Aorta (tissue), 5 donors: ENCODE measurements at places on chromosomes 1 and 21. TPM values are rescaled to one million over a fixed set of nuclear protein-coding genes. Genes with fewer than 3 reads are reported as not detected.
A peak's percentile ranks its signal among the peaks of the same experiment; 100 is the strongest.

Gene FMO1
- total RNA-seq = 7.3 TPM

DNA sequence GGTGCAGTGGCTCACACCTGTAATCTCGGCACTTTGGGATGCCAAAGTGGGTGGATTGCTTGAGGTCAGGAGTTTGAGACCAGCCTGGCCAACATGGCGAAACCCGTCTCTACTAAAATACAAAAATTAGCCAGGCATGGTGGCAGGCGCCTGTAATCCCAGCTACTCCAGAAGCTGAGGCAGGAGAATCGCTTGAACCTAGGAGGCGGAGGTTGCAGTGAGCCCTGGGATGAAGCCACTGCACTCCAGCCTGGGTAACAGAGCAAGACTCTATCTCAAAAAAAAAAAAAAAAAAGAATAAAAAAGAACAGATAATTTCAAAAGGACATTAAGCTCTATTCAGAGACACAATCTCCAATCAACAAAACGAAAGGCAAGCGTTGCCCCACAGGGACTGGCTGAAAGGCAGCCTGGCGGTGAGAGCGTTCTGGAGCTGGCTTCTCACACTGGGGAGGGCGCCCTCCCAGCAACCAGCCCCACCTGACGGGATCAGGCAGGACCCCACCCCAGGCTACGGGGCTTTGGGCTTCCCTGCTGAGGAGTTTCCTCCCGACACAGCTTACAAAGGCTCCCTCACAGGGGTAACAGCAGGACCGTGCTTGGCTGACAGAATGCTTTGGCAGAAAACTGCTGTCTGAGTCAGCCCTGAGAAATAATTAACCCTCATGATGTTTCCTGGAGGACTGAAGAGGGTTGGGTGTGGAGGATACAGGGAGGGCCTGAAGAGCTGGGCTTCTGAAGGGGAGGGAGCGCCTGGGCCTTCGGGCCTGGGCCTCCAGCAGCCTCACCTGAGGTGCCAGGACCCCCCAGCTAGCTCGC is 31.1 kb upstream of the SRP9 start:
- no peaks in the 10 kb centered on the region for H3K4me1 ChIP-seq
- H3K4me3 ChIP-seq = peak overlapping the region; percentile 23
- DNase-seq = peak; percentile 75
- no peaks in the 10 kb centered on the region for H3K36me3 ChIP-seq
- peak overlapping the region; percentile 80 for H3K27ac ChIP-seq

- no peaks in the 10 kb centered on the region for H3K36me3 ChIP-seq
- no peaks in the 10 kb centered on the region for H3K4me1 ChIP-seq
- DNase-seq = no peak
- H3K4me3 ChIP-seq = no peak overlapping the region
- no peak overlapping the region for H3K27ac ChIP-seq
- H3K27me3 ChIP-seq = no peaks in the 10 kb centered on the region
Measured at GRCh38 chr1:200900877-200901276, 6.2 kb downstream of the INAVA start.

Gene MLLT11
- total RNA-seq = 2.5 TPM

GRCh38 chr21:27094184-27094948 is 127.5 kb upstream of the ADAMTS5 start:
- no peaks in the 10 kb centered on the region for H3K4me1 ChIP-seq
- DNase-seq = no peak
- H3K36me3 ChIP-seq = no peaks in the 10 kb centered on the region

- H3K27me3 ChIP-seq = no peaks in the 10 kb centered on the region
- H3K4me3 ChIP-seq = no peak overlapping the region
- H3K4me1 ChIP-seq = peaks cover 13% of the 10 kb centered on the region
- no peak for DNase-seq
Measured at GRCh38 chr1:61139775-61140549, 57.6 kb downstream of the NFIA start.

- H3K36me3 ChIP-seq = no peaks in the 10 kb centered on the region
- DNase-seq = peak; percentile 20
- no peak overlapping the region for H3K27ac ChIP-seq
Measured at GRCh38 chr1:4150262-4150661, 250.2 kb upstream of the C1orf174 start.

DNA sequence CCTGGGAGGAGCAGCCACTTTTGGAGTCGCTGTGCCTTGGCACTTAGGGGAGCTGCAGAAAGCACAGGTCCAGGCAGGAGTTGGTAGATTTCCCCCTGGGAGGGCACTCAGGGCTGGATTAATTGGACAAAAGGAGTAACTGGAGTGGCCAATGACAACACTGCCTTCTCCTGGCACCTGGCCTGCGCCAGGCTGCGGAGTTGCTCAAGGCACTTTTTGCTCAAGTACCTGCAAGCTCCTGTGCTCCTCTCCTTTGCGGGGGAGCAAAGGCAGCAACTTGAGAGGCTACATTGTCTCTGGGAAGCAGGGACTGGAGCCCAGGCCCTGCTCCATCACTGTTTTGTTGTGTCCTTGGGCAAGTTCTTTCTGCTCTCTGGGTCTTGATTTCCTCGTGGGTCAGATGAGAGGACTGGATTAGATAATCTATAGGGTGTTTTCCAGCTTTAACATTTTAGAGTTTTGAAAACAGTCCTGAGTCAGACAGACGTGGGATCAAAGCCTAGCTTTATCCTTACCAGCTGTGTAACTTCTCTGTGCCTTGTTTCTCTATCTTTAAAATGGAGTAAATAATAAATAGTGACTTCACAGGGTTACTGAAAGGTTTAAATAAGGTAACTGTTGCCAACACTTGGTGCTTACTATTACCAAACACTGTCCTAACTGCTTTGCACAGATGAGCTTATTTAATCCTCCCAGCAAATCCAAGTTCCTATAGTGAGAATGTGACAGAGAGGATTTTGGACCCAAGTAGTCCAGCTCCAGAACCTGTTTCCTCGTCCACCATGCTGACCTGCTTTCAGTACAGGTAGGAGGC is 18.0 kb upstream of the GRHL3 start:
- no peak overlapping the region for H3K4me3 ChIP-seq
- no peak overlapping the region for H3K27ac ChIP-seq
- H3K27me3 ChIP-seq = no peaks in the 10 kb centered on the region
- H3K36me3 ChIP-seq = no peaks in the 10 kb centered on the region
- no peak for DNase-seq

- H3K4me1 ChIP-seq = no peaks in the 10 kb centered on the region
- H3K27me3 ChIP-seq = no peaks in the 10 kb centered on the region
Measured at GRCh38 chr1:89635825-89636815, 3.2 kb downstream of the LRRC8C start.

DNA sequence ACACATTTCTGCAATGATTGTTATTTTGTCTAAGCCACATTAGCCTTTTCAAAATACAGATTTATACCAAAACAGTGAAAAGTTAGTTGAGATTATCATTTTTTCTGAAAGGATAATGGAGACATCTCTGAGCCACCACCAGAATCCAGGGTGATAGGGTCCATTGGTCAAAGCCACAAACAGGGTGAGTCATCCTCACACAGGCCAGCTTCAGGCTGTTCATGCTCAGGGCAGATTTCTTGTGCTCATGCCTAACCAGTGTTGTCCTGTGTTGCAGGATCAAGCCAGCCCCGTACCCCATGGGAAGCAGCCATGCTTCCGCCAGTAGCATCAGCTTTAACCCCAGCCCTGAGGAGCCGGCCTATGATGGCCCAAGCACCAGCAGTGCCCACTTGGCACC is 13.4 kb downstream of the ELOA start:
- H3K4me1 ChIP-seq = no peaks in the 10 kb centered on the region
- DNase-seq = no peak
- H3K36me3 ChIP-seq = peaks cover 20% of the 10 kb centered on the region
- H3K27me3 ChIP-seq = no peaks in the 10 kb centered on the region
- no peak overlapping the region for H3K27ac ChIP-seq

DNA sequence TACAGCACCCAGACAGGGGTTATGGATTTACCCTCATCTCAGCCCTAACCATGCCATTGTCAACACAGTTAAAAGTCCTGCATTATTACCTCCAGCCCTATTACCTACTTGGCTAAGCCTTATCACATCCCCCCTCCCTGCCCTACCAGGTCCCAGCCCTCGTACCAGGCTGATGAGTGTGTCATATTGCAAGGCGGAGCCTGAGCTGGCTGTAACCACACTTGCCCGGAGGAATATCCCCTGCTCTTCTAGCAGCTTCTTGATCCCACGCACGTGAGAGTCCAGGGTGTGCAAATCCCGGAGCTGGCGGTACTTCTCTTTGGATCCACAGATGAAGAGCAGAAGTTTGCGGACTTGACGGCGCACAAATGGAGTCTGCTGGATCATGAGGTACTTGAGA is 87.4 kb downstream of the UBR4 start:
- H3K27me3 ChIP-seq = no peaks in the 10 kb centered on the region
- H3K4me3 ChIP-seq = no peak overlapping the region
- no peaks in the 10 kb centered on the region for H3K4me1 ChIP-seq
- DNase-seq = no peak

DNA sequence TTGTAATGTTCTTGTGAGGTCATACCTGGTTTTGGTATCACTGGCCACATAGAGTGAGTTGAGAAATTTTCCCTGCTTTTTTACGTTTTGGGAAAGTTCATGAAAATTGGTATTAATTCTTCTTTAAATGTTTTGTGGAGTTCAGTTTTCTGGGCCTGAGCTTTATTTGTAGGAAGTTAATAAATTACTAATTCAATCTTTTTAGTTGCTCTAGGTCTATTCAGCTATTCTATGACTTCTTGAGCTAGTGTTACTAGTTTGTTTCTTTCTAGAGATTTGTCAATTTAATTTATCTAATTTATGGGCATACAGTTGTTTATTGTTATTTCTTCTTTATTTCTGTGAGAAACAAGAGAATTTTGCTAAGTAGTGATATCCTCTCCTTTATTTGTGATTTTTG is 37.4 kb downstream of the HOOK1 start:
- H3K4me3 ChIP-seq = no peak overlapping the region
- no peak overlapping the region for H3K27ac ChIP-seq
- no peaks in the 10 kb centered on the region for H3K27me3 ChIP-seq

DNA sequence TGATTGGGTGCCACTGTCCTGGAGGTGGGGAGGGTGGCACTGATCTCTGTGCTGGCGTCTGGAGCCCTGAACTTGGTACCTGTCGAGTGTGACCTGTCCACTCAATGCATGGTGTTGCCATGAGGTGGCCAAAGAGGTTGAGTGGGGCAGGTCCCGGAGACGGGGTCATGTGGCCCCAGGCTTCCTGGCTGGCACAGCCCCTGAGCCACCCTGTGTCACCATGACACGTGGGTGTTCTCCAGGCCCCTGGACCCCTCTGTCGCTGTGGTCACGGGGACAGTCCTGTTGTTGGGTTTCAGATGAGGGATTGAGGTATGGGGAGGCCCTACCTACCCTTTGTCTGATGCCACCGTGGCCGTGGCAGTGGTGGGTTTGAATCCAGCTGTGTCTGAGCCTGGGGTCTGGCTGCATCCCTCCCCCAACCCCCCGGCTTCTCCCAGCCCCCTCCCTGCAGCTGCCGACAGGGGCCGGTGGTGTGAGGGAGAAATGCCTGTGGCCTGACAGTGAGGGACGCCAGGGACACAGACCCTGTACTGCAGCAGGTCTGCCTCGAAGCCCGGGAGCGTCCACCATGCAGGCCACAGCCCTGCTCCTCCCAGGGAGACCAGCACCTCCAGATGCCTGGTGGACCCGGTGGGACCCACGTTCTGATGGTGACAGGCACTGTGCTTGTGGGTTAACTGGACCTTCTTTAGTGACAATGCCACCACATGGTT is 12.0 kb downstream of the TRPM2 start:
- no peak overlapping the region for H3K4me3 ChIP-seq
- no peaks in the 10 kb centered on the region for H3K27me3 ChIP-seq
- no peak overlapping the region for H3K27ac ChIP-seq
- H3K36me3 ChIP-seq = no peaks in the 10 kb centered on the region
- DNase-seq = peak; percentile 33
- no peaks in the 10 kb centered on the region for H3K4me1 ChIP-seq

DNA sequence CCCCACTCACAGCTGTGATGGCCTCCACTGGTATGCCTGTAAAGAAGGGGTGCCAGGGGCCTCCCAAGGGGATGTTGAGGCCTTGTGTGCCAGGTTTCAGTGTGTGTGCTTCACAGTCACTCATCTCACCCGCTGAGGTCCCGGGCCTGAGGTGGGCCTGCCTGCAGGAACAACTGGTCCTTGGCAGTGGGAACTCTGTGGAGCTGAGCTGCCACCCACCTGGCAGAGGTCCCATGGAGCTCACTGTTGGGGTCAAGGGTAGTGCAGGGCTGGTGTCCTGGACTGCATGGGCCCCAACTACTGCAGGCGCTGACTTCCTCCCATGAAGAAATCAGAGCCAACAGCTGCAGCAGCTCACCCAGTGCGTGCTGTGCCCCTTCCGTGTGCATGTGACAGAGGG is 17.3 kb upstream of the ZNF678 start:
- DNase-seq = peak; percentile 50
- no peaks in the 10 kb centered on the region for H3K4me1 ChIP-seq
- no peaks in the 10 kb centered on the region for H3K27me3 ChIP-seq
- no peaks in the 10 kb centered on the region for H3K36me3 ChIP-seq
- H3K4me3 ChIP-seq = no peak overlapping the region

- H3K4me1 ChIP-seq = no peaks in the 10 kb centered on the region
- H3K4me3 ChIP-seq = no peak overlapping the region
- no peaks in the 10 kb centered on the region for H3K27me3 ChIP-seq
- no peak overlapping the region for H3K27ac ChIP-seq
- no peaks in the 10 kb centered on the region for H3K36me3 ChIP-seq
- no peak for DNase-seq
Measured at GRCh38 chr1:161718559-161719324, 2.6 kb upstream of the FCRLB start.

DNA sequence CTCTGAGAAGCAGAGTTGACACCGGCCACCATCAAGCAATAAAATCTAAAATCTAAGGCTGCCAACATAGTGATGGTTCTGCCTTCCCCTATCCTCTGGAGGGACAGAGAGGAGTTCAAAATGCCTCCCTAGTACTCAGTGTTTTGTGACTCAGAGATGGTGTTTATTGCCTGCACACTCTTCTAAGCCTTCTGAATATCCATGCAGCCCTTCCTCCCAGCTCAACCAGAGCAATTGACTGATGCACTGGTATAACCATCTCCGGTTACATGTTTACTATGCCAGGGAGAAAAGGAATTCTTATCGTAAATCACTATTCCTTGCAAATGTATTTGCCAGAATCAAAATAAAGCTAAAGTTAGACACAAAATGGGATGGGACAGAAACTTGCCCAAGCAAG is 132.9 kb upstream of the RAB4A start:
- H3K36me3 ChIP-seq = no peaks in the 10 kb centered on the region
- no peak overlapping the region for H3K27ac ChIP-seq
- H3K4me1 ChIP-seq = no peaks in the 10 kb centered on the region
- no peak for DNase-seq

- no peaks in the 10 kb centered on the region for H3K27me3 ChIP-seq
- no peak overlapping the region for H3K27ac ChIP-seq
- H3K4me3 ChIP-seq = peak overlapping the region; percentile 1
- no peaks in the 10 kb centered on the region for H3K4me1 ChIP-seq
- H3K36me3 ChIP-seq = no peaks in the 10 kb centered on the region
Measured at GRCh38 chr1:156706657-156707416, 1.5 kb upstream of the CRABP2 start.

- DNase-seq = no peak
- no peaks in the 10 kb centered on the region for H3K4me1 ChIP-seq
- no peak overlapping the region for H3K27ac ChIP-seq
- no peaks in the 10 kb centered on the region for H3K36me3 ChIP-seq
Measured at GRCh38 chr1:205929496-205930194, 13.6 kb downstream of the SLC26A9 start.

Gene PDXK
- total RNA-seq = 94.4 TPM
